ENCODE measurements at places on chromosomes 5 and 9.

DNA sequence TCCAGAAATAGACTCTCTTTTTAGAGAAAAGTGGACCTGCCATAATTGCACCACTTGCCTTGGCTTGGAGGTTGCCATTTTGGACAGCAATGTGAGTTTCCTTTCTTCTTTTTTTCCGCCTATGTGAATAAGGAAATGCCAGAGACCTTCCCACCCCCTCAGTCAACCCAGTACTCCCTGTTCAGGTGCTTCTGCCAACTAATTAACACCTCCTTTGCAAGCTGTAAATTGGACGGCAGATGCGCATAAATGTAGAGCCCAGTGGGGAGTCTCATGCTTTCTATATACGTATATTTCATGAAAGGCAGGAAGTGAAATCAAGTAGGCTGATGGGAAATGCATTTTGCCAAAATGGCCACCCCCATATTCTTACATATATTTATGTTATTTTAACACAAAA lies 269.8 kb upstream of the RFX3 start:
- DNase-seq: no peak

- DNase-seq: no peak
Measured at GRCh38 chr9:124174433-124174832, 83.3 kb upstream of the NEK6 start.

DNA sequence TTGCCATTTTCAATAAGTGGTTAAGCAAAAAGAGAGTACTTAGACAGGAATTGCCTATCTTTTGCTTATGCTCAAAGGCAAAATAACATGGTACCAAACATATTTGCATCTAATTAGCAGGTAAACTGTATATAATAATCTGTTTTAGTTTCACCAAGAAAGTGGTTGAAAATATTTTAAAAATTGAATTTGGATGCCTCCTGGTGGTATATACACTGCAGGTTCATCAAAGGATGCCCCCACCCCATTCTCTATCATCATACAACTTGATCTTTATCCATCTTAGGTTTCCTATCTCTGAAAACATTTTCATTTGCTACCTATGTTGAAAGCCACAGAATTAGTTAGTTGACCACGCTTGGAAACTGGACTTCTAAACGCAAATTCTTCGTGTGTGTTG lies 47.0 kb upstream of the MROH2B start:
- DNase-seq: no peak

- no peak for DNase-seq
Measured at GRCh38 chr9:136327304-136327974, at the start of gene GPSM1. GPSM1 (plus strand) TSS chr9:136327539; CDS start chr9:136327696, 157 bp downstream.

DNA sequence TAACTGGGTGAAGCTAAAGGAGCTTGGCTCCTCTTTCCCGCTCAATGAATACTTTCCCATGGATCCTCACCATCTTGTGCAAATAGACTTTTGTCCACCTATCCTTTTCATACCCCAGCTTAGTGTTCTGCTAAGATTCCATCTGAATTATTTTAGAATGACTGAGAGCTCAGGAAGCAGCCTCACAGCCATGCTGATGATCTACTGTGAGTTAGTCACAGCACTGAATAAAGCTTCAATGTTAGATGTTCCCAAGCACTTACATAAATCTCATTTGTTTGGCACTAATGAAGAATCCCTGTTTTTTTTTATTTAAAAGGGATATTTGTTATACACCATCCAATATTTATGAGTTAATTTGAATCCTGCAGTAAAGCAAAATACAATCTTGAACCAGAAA lies 317.6 kb upstream of the TRPC7 start:
- no peak for DNase-seq

GRCh38 chr5:85760519-85760918 lies 857.2 kb upstream of the COX7C start:
- no peak for DNase-seq

- DNase-seq: no peak
Measured at GRCh38 chr9:128168731-128169308, 8.8 kb downstream of the BBLN start.

DNA sequence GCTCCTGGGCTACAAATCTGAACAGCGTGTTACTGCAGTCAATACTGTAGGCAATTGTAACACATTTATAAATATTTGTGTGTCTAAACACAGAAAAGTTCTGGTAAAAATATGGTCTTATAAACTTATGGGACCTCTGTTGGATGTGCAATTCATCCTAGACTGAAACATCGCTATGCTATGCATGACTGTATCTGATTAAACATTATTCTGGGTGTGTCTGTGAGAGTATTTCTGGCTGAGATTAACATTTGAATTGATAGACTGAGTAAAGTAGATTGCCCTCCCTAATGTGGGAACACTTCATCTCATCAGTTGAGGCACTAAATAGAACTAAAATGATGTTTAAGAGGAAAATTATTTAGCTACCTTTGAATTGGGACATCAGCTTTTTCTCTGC lies 24.3 kb upstream of the PRDM9 start:
- DNase-seq: no peak

GRCh38 chr5:13566871-13567339 lies 377.6 kb downstream of the DNAH5 start:
- no peak for DNase-seq

DNA sequence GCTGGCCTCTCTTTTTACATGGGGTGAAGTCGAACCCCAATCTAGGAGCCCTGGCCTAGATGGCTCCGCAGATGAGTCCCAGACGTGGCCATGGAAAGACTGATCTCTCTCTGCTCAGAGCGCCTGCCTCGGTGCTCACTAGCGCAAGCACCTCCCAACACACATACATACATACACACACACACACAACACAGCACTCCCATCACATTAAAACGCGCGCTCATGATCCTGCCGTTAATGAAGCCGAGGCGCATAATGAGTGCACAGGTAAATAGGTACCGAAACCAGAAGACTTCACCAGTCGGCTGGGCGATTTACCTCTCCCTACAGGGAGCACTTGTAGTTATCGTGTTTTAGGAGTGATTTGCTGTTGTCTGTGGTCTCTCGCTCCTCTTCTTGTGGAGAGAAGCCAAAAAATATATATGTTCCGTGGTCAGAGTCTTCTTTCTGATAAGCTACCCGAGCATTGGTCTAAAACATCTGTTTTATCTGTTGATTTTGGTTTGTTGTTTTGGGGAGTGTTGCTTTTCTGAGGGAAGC lies 207.7 kb downstream of the MEF2C start:
- no peak for DNase-seq

GRCh38 chr9:23153058-23153457 lies 673.0 kb downstream of the ELAVL2 start:
- no peak for DNase-seq

DNA sequence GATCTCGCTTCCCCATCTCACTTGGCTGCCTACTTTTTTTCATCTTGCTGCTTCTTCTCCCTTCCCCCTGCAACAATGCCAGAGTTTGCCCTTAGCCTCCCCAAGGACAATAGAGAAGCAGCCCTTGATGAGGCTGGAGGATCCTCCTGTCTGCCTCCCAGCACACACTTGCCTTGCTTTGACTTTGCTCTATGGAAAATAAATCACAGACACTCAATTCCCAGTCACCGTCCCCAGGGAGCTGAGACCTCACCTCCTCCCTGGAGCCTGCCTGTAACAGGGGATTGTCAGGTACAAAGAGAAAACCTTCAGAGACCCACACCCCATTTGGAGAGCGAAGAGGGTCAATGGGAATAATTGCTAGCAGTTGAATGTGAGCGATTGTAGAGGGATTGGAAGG lies 242.1 kb upstream of the ZNF462 start:
- no peak for DNase-seq

- no peak for DNase-seq
Measured at GRCh38 chr9:107504585-107505455, 15.3 kb upstream of the KLF4 start.

DNA sequence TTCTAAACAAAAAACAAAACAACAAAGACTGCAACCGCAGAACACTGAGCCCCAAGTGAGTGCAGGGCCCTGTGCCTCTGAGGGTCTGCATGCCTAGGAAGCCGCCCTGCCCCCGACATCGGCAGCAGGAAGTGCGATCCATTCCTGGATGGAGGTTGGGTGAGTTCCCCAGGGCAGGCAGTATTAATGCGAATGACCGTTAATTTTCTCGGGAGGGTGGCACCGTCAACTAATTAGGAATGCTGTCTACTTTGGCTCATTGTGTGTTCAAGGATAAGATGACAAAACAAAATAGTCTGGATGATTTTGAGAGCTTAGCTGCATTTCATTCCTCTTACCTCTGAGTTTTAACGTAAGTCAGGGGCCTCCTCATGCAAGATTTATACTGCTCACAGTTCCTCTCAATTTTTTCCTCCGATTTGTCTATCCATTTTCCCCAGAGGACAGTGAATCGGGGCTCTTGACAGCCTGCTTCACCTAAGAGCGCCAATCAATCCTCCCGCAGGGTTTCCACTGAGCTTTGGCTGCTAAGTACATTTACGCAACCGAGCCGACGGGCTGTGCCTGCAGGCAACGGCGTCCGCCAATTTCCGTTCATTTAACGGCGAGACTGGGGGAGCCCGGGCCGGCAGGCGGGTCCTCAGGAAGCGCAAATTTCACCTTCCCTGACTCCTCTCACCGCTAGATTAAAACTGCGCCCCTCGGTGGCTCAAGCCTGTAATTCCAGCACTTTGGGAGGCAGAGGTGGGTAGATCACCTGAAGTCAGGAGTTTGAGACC lies 2.9 kb upstream of the NXNL2 start:
- no peak for DNase-seq

GRCh38 chr9:23413541-23413940 lies 412.5 kb downstream of the ELAVL2 start:
- DNase-seq: no peak

- DNase-seq: no peak
Measured at GRCh38 chr5:166648736-166649135, 1642.7 kb upstream of the WWC1 start.

- no peak for DNase-seq
Measured at GRCh38 chr5:148457183-148457620, 73.4 kb downstream of the FBXO38 start.

DNA sequence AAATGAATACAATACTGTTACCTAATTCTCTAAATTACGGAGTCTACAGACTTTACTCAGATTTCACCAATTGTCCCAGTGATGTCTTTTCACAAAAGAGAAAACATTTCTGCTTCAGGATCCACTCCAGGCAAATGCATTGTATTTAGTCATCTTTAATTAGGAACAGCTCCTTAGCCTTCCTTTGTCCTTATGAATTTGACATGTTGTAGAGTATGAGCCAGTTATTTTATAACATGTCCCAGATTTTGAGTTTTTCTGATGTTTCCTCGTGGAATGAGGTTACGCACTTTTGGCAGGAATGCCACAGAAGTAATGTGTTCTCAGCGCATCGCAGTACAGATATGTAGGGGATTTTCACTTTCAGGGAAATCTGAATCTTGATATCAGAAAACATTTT lies 10.5 kb downstream of the HABP4 start:
- DNase-seq: no peak

- DNase-seq: no peak
Measured at GRCh38 chr5:61410811-61411210, 78.8 kb downstream of the ZSWIM6 start.

GRCh38 chr5:187617-188451 lies 3.5 kb upstream of the LRRC14B start:
- DNase-seq: no peak

DNA sequence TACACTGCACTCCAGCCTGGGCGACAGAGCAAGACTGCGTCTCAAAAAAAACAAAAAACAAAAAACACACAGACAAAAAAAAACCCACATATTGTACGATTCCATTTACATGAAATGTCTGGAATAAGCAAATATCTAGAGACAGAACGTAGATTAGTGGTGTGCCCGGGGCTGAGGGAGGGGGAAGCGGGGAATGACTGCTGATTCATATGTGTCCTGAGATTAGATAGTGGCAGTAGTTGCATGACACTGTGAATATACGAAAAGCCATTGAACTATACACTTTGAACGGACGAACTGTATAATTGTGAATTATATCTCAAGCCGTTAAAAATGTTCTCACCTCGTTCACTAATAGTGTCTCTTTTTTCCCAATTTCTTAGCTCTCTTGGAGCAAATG lies 23.9 kb downstream of the FGF1 start:
- no peak for DNase-seq

GRCh38 chr9:134686896-134687295 lies 45.3 kb downstream of the COL5A1 start:
- no peak for DNase-seq

Measured in stimulated activated CD8-positive, alpha-beta memory T cell treated with anti-CD3 and anti-CD28 coated beads, Interleukin-7, amount 100 ng/mL, for 1 hour (primary cell).